ENCODE measurements at places on chromosomes 13 and 19.

- no peak for DNase-seq
Measured at GRCh38 chr13:73355134-73355533, 296.3 kb downstream of the KLF5 start.

DNA sequence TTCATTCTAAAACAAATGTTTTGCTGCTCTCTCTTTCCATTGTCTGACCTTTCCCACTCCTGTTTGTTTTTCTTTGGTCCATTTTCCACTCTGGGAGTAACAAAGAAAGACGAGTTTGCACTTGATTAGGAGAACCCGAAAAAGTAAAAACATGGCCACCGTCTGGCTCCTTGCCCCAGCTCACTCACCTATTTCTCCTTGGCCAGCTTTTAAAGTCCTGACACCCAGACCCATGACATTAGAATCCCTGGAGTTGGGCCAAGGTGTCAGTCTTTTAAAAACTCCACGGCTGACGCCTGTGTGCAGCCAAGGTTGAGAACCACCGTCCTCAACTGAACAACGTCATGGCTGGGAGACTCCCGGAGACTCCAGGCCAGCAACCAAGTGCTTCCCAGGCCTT lies 63.6 kb upstream of the FLT1 start:
- DNase-seq, result no peak

DNA sequence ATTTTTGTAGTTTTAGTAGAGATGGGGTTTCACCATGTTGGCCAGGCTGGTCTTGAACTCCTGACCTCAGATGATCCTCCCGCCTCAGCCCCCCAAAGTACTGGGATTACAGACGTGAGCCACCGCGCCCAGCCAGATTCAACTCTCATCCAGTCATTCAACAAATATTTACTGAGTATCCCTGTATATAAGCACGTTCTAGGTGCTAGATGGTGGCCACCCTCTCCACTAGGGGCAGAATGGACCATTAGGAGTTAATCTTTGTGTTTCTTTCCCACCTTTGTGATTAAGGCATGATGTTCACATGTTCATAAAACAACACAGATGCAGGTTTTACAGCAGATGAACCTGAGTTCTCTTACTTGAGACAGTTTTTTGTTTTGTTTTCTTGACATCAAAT lies 7.3 kb downstream of the SHKBP1 start:
- DNase-seq, result no peak

- DNase-seq, result no peak
Measured at GRCh38 chr19:2243274-2244124, 5.6 kb upstream of the AMH start.

DNA sequence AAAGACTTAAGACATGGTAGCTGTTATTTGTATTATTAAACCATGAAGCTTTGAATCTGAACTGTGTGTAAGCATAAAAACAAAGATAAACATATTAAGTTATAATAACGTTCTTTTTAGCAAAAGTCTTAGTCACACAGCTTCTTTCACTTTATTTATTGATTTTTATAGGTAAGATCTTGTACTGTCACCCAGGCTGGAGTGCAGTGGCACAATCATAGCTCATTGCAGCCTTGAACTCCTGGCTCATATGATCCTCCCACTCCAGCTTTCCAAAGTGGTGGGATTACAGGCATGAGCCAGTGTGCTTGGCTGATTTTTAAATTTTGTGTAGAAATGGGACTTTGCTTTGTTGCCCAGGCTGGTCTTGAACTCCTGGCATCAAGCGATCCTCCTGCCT lies 13.4 kb downstream of the FARP1 start:
- DNase-seq, result no peak

Data from stimulated activated CD4-positive, alpha-beta T cell treated with anti-CD3 and anti-CD28 coated beads, Interleukin-4, amount 100 ng/mL, for 4 hours (primary cell).